ENCODE measurements at places on chromosomes 2 and 18.

- no peak for DNase-seq
Measured at GRCh38 chr2:134592377-134592776, 126.4 kb downstream of the TMEM163 start.

DNA sequence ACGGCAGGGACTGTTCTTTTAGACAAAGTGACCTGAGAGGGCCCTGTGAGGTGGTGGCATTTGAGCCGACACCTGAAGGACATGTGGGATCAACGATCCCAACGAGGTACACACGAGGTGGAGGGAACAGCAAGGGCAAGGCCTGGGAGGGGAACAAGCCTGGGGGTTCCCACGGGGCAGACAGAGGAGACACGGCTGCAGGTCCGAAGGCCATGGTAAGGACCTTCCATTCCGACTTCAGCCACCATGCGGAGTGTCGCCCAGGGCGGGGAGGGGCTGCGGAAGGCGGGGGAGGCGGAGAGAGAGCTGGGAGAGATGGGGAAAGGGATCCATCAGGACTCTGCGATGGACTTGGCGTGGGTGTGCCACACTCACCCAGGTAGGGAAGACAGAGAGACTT is 151.8 kb downstream of the HDAC4 start:
- DNase-seq: no peak

- no peak for DNase-seq
Measured at GRCh38 chr18:79952456-79952995, 1.1 kb upstream of the SLC66A2 start.

GRCh38 chr2:156339110-156339847 is 6.8 kb upstream of the NR4A2 start:
- no peak for DNase-seq

DNA sequence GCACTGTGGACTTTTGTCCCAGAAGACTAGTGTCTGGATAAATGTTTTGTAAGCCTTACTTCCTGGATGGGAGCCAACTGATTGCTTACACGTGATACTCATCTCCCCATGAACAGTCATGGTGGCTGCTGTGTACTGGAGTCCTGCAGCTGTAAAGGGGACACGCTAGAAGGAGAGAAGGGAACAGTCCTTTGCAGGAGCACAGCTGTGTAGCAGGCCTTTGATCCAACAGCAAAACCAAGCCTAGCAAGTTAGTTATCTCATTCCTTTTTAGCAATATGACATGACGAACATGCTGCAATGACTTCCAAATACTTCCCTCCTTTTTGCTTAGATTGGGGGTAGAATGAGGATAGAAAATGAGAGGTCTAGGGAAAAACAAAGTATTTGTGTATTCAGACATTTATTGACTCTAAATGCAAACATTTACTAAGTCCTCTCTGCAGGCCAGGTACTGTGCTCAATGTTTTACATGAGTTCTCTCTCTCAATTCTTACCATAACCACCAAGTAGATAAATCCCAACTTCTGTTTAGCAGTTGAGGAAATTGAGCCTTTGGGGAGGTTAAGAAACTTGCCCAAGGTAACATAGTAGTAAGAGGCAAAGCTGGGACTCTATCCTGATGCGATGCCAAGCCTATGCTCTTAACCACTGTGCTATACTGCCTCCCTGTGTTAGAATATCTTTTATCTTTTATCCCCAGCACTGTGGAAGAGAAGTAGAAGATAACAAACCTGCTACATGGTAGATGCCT is 55.4 kb upstream of the CD28 start:
- no peak for DNase-seq

DNA sequence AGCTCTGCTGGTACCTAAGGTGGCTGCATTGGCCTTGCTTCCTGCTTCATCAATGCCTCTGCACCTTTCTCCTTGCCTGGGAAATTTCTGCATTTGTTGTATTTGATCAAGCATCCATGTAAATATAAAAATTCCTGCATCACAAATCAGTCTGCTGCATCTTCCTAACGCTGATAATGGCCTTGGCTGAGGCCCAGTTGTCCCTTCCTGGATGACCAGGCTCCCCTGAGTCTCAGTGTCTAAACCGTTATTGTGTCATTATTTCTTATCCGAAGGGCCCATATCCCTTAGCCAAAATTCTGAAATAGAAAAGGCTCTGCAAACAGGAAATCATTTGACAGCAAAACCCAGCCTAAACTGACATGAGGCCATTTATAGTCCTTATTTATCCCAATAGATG is 62.4 kb downstream of the KLHL29 start:
- DNase-seq: no peak

DNA sequence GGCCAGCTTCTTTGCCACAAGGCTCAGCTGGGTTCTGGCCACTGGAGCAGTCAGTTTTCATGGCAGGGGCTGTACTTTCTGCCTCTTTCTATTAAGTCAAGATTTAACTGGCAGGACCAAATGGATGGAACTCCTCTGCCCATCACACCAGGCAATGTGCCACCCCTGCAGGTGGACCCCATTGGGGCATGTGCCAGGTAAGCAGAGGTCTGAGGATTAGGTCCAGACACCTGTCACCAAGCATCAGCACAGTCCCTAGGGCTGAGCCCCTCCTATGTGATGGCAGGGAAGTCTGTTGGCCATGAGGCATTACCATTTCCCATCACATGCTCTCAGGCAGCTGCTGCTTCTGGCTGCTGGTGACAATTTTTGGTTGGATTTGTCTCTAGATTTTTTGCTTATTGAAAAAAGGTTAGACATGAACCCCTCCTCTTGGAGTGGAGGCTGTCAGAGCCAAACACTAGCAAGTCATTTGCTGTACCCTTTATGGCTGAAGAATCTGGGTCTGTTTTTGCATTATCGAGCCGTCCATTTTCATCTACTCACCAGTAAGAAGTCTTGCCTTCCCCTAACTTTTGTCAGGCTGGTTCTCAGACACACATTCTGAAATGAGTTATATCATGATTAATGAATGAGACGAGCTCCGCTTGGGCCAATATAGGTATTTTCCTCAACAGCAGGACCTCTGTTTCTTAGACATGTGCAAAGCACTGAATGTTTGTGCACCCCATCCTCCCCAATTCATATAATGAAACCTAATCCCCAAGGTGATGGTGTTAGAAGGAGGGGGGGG is 328.0 kb downstream of the TSN start:
- no peak for DNase-seq

GRCh38 chr2:181552808-181553207 is 95.6 kb downstream of the ITGA4 start:
- no peak for DNase-seq

GRCh38 chr2:127220102-127220767 is at the start of gene CYP27C1:
TSS of gene CYP27C1 (minus strand) at chr2:127220299. CDS start at chr2:127220270, 29 bp downstream.
- peak; percentile 9 for DNase-seq

- no peak for DNase-seq
Measured at GRCh38 chr18:47815486-47816270, 114.8 kb downstream of the SMAD2 start.

GRCh38 chr2:57890464-57890863 is 156.1 kb upstream of the VRK2 start:
- no peak for DNase-seq

DNA sequence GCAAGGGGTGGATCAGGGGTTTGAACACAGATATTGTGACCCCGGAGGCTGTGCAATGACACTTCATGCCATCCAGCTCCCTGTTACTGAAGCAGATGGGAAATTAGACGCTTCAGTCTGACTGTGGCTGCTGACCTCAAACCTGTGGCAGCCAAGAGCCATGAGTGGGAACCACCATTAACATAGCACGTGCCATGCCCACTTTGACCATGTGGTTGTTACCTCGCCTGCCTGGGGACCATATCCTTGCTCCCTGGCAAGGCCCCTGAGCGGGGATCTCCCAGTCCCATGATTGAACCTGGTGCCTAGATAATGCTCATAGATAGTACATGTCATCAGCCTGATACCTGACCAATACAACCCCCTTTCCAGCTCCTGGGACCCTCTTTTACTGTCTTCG is 68.9 kb downstream of the CYP26B1 start:
- DNase-seq: no peak

DNA sequence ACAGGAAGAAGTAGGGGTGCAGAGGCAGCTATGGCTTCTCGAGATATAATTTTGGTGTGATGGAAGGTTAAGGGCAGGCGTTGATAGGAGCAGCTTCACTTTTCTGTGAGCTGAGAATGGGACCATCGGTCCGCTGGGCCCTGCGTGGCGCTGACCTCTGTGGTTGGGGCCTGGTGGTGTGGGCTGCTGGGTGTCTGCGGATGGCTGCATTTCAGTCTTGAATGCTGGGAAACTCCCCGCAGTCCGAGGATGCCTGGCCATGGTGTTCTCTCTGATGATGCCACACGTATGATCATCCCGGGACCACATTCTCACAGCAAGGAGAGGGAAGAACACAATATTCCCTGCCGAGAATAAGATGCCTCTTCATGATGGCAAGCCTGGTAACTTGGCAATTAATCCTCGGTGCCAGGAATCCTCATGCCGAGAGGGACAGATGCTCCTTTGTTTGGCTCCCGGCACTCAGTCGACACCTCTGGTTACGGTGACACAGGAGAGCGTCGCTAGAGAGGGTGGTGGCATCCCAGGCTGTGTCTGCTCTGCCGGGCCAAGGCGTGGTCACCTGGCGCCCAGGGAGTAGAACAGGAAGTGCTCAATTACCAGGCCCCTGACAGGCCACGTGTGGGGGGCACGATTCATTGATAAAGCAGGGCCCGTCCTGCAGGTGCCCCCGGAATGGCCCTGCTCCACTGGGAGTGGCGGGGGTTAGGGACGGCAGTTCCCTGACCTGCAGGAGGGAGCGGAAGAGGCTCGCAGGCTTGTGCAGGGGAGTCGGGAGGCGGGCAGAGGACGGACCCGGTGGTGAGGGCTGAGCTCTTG is 119.4 kb upstream of the CTDP1 start:
- no peak for DNase-seq

DNA sequence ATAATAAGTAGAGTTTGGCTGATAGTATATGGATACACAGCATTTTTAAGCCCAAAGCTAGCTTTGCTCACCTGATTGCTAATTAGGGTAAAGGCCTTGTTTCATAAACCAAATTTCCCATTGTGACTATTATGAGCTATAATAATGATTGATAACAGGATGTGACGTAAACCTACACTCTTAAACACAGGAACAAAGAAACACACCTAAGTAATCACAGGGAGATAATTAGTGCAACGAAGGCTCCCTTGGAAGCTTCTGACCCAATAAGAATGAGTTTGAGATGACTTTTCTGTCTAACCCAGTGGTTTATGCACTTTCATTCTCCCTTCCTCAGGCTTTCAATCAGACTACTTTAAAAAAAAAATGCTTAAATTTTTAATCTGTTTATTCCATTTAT is 683.2 kb downstream of the SATB2 start:
- DNase-seq: no peak

DNA sequence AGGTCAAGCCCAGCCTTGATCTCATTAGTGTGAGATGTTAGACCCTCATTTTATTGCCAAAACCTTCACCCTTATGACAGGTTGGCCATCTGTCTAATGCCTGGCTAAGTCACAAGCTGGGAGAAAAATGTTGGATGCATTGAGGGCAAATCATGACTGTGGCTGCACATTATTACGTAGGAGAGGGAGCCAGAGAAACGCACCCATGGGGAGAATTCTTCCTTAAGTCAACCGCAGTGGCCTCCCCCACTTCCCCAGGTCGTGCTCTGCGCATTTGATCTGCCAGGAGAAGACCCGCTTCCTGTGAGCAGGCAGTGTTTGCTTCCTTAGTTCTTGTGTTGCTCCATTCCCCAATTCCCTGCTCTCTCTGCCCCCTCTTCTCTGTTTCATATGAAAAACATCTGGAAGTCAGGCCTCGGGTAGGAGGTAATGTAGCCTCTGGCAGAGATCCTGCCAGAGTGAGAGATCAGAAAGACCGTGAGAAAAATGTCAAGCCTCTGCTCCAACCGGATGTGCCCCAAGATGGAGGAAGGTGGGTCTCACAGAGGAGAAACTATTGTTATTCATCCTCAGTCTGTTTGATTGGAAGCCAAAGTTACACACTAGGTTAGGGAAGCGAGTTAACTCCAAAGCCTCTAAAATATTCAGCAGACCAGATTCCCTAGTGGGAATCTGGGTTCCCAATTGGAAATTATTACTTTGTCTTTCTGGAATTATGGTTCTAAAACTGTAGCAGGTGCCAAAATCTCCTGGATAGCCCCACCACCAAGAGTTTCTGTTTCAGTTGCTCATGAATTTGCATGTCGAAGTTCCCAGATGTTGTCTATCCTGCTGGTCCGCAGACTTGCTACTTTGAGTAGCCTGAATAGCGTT is 144.3 kb upstream of the PELI1 start:
- no peak for DNase-seq

DNA sequence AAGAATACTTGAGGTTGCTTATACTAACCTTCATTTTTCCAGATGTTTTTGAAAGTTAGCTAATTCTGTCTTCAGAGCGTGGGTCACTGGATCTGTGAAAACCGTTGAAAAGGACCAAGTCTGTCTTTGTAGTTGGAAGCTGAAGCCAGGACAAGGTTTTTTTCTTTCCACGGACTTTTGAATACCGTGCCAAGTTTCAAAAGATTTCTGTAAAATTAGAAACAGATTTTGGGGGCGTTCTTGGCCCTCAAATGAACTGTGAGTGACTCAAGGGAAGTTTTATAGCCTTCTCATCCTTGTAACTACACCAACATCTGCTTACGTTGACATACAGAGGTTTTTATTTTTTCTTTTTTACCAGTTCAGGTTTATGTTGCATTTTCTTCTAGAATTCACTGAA is at the start of gene FAP:
TSS of gene FAP (minus strand) at position 152 of the 400 bp plus-strand sequence. CDS start at position 34, 118 bp downstream.
- DNase-seq: peak; percentile 41

DNA sequence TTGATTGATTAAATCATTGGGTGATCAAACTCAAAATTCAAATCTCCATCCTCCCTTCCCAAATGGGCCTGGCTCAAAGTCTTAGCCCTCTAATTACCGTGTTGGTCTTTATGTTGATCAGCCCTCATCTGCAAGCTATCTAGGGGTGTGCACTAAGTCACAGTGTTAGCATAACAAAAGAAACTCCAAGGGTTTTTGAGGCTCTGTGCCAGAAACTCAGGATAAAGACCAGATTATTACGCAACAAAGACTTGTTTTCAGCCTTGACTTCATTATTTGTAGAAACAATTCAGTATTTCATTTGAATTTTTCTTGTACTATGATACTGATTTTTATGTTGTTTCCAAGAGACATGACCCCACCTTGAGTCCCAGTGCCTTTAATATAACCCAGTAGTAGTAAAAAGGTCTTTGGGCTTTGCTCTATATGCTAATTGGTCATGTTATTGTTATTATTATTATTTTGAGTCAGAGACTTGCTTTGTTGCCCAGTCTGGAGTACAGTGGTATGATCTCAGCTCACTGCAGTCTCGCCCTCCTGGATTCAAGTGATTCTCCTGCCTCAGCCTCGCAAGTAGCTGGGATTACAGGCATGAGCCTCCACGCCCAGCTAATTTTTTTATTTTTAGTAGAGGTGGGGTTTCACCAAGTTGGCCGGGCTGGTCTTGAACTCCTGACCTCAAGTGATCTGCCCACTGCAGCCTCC is 13.9 kb downstream of the PSMD14 start:
- no peak for DNase-seq

DNA sequence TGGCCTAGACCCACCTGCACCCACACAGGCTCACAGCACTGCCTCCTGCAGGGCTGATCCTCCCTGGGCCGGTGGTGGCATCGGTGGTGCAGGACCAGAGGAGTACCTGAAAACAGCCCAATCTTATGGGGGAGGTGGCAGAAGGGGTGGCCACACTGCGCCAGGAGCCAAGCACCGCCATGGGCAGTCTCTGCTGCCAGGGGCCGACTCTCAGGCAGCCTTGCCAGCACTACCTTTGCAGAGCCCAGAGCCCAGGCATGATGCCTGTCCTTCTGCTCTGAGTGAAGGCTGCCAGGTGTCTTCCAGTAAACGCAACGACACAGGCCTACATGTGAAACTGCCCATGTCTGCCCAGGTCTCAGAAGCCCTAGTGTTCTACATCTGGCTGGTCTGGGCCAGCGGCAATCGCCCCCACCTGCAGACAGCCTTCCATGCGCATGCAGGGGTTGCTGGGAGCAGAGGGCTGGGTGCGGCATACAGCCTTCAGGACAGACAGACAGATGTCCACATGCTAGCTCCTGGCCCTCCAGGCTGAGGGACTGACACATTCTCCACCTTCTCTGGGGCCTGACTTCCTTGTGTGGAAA is 6.8 kb downstream of the HS6ST1 start:
- peak; percentile 42 for DNase-seq

Measured in SJSA1 (cell line).